ENCODE measurements at places on chromosomes 4 and X.

DNA sequence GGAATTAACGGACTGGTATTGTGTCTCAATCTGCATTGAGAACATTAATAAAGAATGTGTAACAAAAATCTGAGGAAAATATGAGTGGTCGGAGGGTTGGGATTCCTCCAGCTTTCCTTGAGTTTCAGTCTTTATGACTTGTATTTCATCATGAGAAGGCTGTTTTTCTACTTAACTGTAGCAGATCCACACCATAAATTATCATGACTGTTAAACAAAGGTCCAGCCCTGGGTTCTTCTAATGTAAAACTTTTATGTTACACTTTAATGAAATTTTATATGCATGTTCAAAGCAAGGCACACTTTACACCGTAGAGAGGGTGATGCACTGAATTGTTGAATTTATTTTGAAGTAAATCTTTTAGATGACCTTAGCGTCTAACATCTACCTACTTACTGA is 7.0 kb downstream of the AFF2 start:
- no peak for DNase-seq

DNA sequence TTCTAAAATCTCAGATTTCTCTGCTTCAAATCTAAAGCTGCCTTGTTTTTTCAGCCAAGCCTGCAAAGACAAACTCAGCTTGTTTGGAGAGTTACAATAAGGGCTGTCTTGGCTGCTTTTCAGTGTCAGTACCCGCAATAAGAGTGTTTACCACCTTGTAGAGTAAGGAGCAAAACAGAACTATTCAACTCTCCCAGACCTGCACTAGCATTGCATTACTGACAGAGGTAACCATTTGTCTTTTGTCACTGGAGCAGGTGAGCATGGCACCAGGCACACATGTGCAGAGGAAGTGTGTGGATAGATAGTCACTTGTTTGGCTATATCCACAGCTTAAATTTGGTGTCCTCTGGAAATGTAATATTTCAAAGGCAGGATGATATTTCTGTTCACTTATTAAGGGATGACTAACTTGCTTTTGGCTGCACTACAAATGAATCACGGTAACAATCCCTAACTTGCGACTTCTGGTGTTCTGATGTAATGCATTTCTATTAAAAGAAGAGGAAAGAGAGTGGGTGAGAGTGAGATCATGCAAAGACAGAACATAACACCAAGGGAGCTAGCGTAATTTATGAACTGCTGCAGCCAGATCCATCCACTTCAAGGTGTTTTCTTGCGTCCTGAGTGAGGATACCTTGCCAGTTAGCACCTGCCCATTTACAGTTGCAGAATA is 38.6 kb downstream of the PTCHD1 start:
- DNase-seq = no peak

DNA sequence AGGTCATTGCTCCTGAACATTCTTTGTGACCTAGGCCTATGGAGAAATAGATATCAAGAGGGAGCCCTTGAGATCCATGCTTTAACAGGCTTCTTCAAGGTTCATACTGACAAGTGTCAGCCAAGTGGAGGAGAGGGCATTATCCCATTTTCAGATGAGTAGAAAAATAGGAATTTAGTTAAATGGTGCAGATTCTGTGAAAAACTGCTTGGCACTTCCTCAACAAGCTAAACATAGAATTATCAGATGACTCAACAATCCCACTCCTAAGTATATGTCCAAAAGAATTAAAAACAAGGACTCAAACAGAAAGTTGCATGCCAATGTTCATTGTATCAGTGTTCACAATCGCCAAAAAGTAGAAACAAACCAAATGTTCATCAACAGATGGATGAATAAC is 43.8 kb upstream of the KCNIP4 start:
- DNase-seq = no peak

GRCh38 chrX:95346856-95347255 is 1337.8 kb upstream of the DIAPH2 start:
- DNase-seq = no peak

GRCh38 chrX:83845397-83845796 is 15.5 kb upstream of the CYLC1 start:
- DNase-seq = no peak

DNA sequence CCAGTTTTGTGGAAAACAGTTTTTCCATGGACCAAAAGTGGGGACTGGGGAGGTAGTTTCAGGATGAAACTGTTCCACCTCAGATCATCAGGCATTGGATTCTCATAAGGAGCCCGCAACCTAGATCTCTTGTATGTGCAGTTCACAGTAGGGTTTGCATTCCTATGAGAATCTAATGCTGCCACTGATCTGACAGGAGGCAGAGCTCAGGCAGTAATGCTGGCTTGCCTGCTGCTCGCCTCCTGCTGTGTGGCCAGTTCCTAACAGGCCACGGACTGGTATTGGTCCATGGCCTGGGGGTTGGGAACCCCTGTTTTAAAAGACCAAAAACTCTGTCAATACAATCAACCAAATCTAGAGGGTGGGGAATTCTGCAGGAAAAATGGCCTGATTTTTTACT is 100.0 kb upstream of the EOLA2 start:
- DNase-seq = no peak

DNA sequence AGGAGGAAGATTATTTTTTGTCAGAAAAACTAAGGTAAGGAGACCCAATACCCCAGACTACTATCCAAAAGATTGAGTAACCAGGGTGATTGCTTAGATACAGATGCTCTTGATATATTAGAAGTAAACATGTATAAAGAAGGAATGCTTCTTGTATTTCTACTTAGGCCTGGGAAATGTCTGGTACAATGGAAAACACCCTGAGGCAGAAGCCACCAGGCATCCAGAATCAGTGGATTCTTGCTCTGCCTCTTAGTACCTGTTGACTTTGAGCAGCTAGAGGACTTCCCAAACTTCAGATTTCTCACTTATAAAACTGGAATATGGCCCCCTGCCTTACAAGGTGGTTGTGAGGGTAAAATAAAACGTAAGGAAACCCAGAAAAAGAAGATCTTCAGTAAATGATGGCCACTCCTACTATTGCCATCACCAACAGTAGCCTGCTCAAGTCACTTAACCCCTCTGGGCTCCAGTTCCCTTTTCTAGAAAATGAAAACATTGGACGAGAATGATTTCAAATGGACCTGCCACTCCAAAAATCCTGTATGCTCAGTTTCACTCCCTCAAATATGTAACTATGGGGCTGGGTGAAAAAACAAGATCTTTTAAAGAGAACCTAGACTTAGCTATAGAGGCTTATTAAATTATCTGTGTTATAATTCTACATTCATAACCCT is 56.6 kb downstream of the AMELX start:
- no peak for DNase-seq

DNA sequence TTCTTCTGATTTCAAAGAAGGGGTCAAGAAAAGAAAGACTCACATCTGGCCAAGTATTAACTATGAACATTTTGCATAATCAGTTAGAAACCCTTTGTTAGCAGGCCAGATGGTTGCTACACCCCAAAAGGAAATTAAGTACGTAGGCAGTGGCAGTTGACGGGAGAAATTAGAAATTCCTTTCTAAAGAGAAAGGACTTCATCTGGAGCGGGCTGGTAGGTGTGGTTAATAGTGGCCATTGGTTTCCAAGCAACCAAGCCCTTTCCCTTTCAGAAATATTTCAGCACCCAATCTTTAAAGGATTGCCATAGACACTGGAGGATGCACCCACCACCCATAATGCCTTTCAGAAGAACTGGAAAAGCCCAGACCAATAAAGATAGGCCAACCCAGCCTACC is 235.7 kb upstream of the LDB2 start:
- no peak for DNase-seq

GRCh38 chr4:4876945-4877661 is 17.6 kb downstream of the MSX1 start:
- no peak for DNase-seq

DNA sequence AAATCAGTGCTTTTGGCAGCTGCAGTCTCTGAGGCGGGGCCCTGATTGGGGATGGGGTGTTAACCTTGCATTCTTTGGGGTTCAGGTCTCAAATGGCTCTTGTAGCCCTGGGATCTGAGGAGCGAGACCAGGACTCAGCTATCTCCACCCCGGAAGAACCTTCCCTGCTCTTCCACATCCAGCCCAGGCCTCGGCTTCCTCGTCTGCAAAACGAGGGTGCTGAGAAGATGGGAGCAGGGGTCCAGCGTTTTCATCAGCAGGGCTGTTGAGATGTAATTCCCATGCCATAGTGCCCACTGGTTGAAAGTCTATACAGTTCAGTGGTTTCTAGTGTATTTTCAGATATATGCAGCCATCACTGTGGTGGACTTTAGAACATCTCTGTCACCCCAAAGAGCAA is 34.6 kb upstream of the WFS1 start:
- DNase-seq = no peak

DNA sequence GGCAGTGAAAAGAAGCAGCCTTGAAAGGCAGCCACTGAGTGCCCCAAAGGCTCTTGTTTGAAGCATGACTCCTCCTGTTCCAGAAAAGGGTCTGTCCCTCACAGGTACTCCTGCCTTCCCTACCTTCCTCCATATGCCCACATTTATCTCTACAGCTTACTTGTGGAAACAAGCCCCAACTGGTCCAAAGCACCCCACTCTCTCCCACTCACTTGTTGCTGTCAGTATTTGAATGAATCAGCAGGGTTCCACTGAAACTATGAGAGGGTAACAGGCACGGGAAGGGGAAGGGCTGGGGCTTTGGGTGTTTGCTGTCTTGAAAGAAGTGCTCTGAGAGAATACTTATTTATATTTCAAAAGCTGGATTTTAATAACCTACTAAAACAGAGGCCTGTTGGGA is 34.9 kb downstream of the GPR143 start:
- no peak for DNase-seq

DNA sequence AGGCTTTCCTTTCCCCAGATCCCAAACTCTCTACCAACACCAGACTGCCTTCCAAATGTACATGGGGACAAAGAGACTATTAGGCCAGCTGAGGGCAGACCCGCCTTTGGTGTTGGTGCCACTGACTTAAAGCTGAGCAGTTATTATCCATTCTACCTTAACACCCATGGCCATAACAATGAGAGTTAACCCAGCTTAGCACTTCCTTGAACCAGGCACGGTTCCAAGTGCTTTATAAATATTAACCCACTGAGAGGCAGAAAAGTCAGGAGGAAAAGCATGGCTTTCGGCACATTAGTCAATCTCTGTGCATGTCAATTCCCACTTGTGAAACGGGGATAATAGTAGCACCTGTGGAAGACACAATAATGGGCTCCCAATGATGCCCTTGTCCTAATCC is 243.1 kb upstream of the ANXA3 start:
- no peak for DNase-seq

- DNase-seq = no peak
These were observed 27.4 kb upstream of the GPR174 start for GRCh38 chrX:79117078-79117477.

DNA sequence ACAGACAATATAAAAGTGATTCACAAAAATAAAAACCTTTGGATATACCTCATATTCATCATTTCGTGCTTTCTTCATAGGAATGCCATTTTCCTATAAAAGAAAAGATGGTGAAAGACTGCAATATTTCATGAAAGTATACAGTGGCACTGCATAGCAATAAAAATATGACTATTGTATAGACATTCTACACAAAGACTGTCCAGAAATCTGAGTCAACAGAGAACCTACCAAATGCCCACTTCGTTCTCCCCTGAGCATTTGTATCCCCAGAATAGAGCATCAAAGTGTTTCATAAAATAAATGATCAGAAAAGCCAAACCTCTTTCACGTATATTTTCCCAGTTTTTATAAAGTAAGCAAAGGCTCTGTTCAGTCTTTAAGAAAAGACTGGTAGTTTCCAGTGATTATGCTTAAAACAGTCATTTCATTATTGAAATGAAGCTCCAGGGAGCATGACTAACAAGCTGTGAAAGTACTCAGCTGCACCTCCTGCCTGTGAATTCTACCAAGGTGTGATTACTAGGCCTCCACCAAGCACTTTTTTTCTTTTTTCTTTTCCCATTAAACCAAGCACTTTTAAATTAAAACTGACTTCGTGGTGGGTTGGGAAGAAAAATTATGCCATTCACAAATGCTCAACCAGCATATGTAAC is 20.2 kb downstream of the PPA2 start:
- no peak for DNase-seq

- no peak for DNase-seq
These were observed 186.3 kb downstream of the NWD2 start for GRCh38 chr4:37430718-37431416.

GRCh38 chrX:121365572-121366161 is 318.3 kb downstream of the GLUD2 start:
- DNase-seq = no peak

GRCh38 chrX:67780694-67781109 is 236.9 kb downstream of the AR start:
- DNase-seq = no peak

DNA sequence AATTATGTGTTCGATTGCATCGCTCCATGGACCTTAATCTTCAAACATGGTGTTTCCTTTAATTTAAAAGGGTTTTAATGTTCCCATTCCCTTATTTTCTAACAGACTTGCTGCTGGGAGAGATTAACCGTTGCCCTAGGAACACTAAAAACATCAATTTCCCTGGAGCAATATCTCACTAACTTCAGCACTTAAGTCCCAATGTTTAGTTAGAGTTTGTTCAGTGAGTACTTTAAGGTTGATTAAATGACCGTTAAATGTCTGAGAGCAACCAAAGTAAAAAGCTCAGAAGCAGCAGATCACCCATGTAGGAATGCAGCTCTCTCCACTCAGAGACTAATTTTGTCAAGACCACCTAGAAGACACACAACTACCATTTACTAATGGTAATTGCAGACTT is 111.2 kb upstream of the PDE5A start:
- no peak for DNase-seq

DNA sequence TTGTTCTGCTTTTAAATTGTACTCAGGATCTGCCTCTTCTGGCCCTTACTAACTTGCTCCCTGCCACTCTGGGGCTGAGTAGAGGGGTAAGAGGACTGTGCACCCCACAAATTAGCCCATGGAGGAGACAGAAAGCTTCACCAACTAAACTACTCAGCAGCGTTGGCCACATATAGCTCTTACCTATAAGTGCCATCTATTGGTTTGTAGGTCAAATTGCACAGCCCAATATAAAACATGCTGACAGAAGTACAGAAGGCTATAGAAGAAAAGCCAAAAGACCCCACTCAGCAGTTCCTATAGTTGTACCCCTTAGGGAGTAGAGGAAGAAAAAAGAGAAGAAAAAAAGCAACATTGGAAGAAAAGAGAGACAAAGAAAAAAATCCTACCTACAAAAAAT is 341.2 kb upstream of the FMR1 start:
- DNase-seq = no peak

GRCh38 chrX:85569096-85569495 is 189.6 kb upstream of the POF1B start:
- DNase-seq = no peak
